Thyroid gland (tissue), 4 donors: ENCODE measurements at places on chromosomes 4 and X.

- no peak for DNase-seq
Measured at GRCh38 chr4:45063696-45064095, 337.3 kb upstream of the GNPDA2 start.

DNA sequence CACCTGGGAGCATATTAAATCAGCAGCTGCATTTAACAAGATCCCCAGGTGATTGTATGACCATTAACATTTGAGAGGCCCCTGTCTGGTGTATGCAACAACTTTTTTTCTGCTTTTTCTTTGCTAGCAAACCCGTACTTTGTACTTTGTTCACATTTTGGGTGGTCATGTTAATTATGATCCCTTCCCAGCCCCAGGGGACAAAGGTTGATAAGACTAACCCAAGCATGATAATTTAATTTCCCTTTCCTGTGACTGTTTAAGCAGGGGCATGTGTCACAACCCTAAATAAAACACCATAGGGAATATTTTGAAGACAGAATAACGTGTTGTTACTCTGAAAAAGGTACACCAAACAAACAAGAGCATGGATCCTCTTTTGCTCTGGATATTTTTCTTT is 332.0 kb downstream of the PCDH18 start:
- DNase-seq, result no peak

- DNase-seq, result no peak
Measured at GRCh38 chr4:78737035-78737434, 39.1 kb upstream of the BMP2K start.

- no peak for DNase-seq
Measured at GRCh38 chr4:183284258-183284785, 35.8 kb downstream of the CLDN22 start.

GRCh38 chr4:13313856-13314255 is 170.3 kb downstream of the RAB28 start:
- no peak for DNase-seq

DNA sequence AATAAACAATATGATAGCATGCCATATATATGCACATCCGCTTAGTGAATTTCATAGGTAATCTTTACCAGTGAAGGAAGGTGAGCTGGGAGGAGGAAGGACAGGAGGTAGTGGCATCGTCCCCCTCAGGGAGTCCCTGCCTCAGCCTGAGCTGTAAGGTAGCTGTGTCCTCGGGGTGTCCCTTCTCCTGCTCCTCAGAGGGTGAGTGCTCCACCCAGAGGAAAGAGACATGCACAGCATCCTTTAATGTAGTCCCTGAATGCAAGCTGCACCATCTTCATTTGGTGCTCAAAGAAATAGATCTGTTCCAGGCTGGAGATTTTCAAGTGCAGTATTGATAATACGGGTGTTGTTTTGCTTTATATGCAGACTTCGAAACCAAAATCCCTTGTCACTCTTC is 330.4 kb upstream of the SFRP2 start:
- DNase-seq, result no peak

DNA sequence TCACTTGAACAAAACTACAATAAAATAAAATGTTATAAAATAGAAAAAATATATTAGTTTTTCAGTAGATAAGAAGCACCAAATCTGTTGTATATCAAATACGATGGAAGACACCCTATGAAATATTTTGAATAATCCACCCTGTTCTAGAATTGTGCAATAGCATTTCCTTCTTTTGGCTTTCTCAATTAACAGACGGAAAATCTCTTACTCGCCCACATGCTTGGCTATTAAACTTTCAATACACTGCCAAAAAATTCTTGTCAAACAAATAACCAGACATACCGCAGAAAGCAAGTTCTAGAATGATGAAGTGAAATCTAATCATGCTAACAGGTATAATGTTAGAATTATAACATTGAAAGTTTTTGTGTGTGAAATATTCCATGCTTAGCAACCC is 671.6 kb upstream of the SLIT2 start:
- no peak for DNase-seq

- no peak for DNase-seq
Measured at GRCh38 chrX:129785160-129785947, 5.6 kb downstream of the SASH3 start.

- no peak for DNase-seq
Measured at GRCh38 chr4:35066406-35066805, 1177.9 kb downstream of the ARAP2 start.

- no peak for DNase-seq
Measured at GRCh38 chrX:73647632-73648322, 84.8 kb downstream of the CHIC1 start.

DNA sequence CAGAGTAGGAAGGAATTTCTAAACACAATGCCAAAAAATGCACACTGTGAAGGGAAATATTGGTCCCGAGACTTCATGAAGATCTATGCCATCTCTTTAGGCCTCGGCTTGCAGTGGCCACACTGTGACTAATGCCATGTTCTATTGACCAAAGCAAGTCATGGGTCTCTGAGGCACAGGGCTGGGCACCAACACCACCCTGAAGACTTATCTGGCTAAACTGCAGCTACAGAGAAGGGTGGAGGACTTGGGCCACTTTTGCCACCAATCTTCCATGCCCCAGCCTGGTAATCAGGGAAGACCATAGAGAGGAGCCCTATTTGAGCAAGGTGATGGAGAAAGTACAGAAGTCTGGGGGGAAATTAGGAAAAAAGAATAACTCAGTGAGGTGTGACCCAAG is 42.1 kb downstream of the HMX1 start:
- no peak for DNase-seq

DNA sequence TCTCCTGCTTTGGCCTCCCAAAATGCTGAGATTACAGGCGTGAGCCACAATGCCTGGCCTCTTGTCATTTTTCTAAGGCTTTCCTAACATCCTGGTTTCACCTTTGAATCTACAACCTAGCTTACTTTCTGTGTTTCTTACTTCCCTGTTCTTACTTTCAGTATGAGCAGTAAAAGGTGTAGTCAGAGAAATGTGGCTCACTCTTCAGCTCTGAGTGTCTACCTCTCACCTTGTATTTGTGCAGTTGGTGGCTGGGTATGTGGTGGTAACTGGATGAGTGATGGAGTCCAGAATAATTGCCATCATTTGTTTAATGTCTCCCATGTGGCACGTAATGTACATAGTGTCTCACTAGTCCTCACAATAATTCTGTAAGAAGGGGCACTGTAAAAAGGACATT is 19.1 kb upstream of the CXCL11 start:
- DNase-seq, result no peak

DNA sequence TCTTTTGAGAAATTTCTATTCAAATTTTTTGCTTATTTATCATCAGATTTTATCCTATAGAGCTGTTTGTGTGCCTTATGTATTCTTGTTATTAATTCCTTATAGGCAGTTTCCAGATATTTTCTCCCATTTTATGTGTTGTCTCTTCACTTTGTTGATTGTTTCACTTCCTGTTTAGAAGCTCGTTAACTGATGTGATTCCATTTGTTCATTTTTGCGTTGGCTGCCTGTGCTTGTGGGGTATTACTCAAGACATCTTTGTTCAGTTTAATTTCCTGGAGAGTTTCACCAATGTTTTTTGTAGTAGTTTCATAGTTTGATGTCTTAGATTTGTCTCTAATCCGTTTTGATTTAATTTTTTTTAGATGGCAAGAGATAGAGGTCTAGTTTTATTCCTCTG is 14.6 kb downstream of the ZNF718 start:
- no peak for DNase-seq

DNA sequence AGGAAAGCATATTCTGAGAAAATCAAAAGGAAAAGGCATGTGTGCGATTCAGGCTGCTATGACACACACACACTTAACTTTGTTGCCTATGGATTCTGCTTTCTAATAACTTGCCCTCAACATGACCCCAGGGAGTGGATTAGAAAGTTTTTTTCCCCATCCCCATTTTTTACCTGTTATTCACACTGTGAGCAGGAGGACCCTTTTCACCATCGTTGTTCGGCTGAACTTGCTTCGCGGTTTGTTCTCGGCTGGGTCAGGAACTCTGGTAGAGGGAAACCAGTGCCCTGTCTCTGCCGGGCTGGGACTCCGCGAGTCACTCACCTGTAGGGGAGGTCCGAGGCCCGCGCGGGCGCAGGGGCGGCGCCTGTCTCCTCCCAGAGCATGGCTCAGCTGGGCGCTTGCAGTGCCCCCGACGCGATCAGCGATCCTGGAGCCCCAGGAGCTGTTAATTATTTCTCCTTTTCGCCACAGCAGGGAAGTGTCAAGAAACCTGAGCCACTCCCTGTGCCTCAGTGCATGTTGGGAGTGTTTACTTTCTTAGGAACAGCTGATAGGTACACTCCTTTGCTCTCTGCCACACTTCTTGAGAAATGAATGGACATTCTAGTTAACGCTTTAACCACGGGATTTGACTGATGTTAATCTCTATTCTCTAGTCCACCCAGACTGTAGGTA is at the start of gene RASSF6:
Gene RASSF6, minus strand, starts transcription at position 322 of the 678 bp plus-strand sequence. CDS start 8,641 bp downstream, outside the sequence.
- DNase-seq, result peak; percentile 77

GRCh38 chr4:81796790-81797528 is 325.3 kb upstream of the RASGEF1B start:
- DNase-seq, result no peak

GRCh38 chr4:117425636-117426035 is 340.3 kb upstream of the TRAM1L1 start:
- DNase-seq, result no peak

DNA sequence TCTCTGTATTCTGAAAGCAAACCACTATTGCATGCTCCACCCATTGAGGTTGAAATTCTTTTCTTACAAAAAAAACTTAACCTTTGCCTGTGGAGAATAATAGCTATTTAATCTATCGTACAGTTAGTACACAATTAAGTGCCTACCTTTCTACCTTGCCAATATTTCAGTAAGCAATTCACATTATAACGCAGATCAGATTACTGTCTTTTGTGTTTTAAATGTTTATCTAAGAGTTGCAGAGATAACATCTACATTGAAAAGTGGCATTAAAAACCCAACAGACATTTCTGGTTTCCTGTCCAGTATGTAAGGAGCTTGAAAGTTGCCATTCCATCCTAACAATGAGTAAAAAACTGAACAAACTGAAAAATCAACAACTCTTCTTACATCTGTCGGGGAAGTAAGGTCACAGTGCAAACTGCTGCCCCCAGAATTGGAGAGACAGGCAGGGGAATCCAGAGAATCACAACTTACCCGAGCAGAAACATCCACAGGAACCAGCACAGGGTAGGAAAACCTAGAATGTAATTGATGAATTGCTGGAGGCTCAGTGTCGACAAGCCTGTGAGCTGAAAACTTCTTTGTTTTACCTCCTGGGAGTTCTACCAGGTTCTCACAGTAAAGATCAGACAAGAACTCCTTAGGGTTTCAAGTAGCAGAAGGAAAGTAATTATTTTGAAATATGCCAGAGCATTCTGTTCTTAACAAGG is 27.3 kb upstream of the ACSL4 start:
- DNase-seq, result no peak

DNA sequence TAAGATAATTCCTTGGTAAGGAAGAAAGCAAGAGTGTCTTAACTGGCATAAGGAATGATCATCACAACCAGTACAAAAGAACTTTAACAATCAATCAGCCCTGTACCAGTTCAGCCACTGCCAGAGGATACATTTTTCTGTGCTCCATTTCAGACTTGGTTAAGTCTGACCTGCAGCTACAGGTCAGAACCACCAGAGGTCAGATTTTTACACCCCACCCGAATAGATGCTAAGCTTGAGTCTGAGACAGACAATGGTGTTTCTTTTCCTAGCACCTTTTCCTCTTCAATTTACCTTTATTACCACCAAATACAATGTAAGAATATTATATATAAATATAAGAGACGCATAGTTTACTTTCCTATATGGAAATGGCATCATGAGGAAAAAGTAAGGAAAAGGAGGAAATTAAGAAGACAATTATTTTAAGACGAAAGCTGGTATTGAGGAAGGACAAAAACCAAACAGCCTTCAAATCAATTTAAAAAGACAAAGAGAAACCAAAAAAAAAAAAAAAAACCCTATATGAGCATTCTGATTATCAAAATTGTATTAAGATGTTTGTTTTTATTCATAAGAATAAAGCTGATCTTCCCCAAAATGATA is 215.3 kb upstream of the TTC29 start:
- DNase-seq, result peak; percentile 34

GRCh38 chr4:38889143-38889542 is 21.5 kb downstream of the FAM114A1 start:
- no peak for DNase-seq

DNA sequence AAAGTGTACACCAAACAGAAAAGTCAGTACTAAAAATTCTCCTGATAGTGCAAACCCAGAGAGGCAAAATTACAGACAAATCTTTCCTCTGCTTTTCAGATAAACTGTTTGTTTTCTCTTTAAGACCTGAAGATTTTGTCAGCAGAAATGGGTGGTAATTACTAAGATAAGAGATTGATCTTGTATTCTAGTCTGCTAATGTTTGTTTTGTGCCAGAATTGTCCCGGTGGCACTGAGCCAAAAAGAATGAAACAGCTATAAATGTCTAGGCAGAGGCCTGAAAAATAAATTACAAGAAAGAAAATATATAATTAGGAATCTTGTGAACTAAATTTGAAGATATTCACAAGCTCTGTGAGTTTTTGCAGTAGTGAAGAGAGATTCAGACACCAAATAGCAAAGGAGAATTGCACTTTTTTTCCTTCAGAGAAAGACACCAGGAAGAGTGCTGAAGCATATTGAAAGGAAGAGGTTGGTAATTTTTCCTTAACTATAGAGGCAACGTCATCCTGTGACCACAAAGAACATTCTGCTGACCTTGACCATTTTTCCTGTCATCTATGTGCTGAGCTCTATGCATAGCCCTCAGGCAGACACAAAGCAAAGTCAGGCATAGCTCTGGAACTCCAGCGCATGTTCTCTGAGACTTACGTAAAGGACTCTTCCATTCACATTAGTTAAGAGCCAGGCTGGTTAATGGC is 314.5 kb upstream of the RASGEF1B start:
- DNase-seq, result peak; percentile 12

- DNase-seq, result no peak
Measured at GRCh38 chr4:92862509-92862908, 558.7 kb downstream of the GRID2 start.

GRCh38 chr4:153074936-153075630 is 129.2 kb upstream of the TRIM2 start:
- no peak for DNase-seq

DNA sequence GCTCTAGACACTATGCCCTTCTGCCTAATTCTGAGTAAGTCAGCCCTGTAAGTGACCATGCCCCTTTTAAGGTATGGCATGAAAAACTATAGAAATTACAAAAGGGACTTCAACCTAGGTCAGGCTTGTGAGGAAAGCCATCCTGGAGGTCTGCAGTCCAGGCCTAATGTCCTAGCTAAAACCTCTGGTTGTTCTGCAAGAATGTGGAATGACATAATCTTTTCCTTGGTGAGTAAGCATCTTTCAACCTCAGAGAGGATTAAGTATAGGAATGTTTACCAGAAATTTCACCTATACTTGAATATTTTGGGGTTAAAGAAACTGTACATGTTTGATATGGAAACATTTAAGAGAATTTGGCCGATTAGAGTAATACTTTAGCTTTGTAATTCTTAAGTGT is 23.8 kb upstream of the HPSE start:
- no peak for DNase-seq

- DNase-seq, result no peak
Measured at GRCh38 chr4:95108883-95109421, 351.2 kb downstream of the BMPR1B start.
